ENCODE measurements at places on chromosomes 12 and 14. TPM values are rescaled to one million over a fixed set of nuclear protein-coding genes. Genes with fewer than 3 reads are reported as not detected.

SMCO2 gene
- not detected for total RNA-seq

MDGA2 gene
- not detected for total RNA-seq

PEBP1 gene
- 236 TPM for total RNA-seq

MAP3K9 gene
- total RNA-seq, result 0.09 TPM

GPRC5A gene
- 7.6 TPM for total RNA-seq

RNU4-1 gene
- total RNA-seq, result 1,049 TPM

SOAT2 gene
- 0.16 TPM for total RNA-seq

Data from bronchial smooth muscle cell (primary cell).